ENCODE measurements at places on chromosomes 7 and 10.

- no peak for DNase-seq
Observed at GRCh38 chr7:74404741-74405140, 49.0 kb upstream of the GTF2IRD1 start.

- DNase-seq, result no peak
Observed at GRCh38 chr10:77649333-77650331, 12.0 kb upstream of the KCNMA1 start.

- DNase-seq, result no peak
Observed at GRCh38 chr10:50396491-50397311, 145.4 kb upstream of the ASAH2 start.

GRCh38 chr10:124640538-124641231 is 103.5 kb downstream of the FAM53B start:
- no peak for DNase-seq

GRCh38 chr7:134781171-134781570 is 1.7 kb downstream of the CALD1 start:
- no peak for DNase-seq

DNA sequence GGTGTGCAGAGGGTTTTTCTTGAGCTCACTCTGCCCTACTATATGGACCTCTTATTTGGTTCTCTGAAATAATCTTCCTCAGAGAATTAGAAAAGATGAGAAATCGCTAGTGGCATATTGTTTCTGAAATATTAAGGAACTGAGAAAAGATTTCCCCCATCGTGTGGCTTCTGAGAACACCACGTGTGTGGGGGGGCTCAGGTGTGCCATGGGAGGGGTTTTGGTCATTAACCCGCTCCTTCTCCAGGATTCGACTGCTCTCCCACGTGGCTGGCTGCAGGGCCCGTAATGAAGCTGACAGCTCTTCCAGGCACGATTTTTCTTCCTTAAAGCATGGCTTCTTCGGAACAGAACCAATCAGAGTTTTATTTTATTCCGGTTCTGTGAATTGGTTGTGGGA is 67.7 kb downstream of the XRCC2 start:
- DNase-seq, result no peak

- no peak for DNase-seq
Observed at GRCh38 chr7:157278791-157279724, 57.7 kb upstream of the DNAJB6 start.

- no peak for DNase-seq
Observed at GRCh38 chr7:27133409-27134231, 3.1 kb upstream of the HOXA4 start.

DNA sequence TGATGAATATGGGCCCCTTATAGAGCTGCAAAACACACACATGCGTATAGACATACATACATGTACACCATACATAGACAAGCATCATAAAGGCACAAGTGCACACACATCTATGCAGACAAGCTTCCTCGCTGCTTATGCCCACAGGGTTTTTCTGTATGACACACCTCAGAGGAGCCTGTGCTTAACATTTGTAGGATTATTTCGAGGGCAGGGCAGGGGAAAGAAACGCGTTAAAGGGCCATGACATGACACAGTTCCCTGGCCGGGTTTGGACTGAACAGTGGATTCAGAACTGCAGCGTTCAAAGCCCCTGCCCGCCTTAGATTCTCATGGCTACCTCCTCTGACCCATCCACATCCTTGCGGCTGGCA is 44.8 kb downstream of the CHST3 start:
- DNase-seq, result no peak

- no peak for DNase-seq
Observed at GRCh38 chr10:112539340-112539739, 92.3 kb downstream of the VTI1A start.

GRCh38 chr10:18438361-18439126 is 212.8 kb downstream of the NSUN6 start:
- DNase-seq, result no peak

- DNase-seq, result no peak
Observed at GRCh38 chr10:120514035-120514620, 57.1 kb downstream of the PLPP4 start.

GRCh38 chr7:43568529-43568928 is 14.4 kb upstream of the STK17A start:
- DNase-seq, result no peak

DNA sequence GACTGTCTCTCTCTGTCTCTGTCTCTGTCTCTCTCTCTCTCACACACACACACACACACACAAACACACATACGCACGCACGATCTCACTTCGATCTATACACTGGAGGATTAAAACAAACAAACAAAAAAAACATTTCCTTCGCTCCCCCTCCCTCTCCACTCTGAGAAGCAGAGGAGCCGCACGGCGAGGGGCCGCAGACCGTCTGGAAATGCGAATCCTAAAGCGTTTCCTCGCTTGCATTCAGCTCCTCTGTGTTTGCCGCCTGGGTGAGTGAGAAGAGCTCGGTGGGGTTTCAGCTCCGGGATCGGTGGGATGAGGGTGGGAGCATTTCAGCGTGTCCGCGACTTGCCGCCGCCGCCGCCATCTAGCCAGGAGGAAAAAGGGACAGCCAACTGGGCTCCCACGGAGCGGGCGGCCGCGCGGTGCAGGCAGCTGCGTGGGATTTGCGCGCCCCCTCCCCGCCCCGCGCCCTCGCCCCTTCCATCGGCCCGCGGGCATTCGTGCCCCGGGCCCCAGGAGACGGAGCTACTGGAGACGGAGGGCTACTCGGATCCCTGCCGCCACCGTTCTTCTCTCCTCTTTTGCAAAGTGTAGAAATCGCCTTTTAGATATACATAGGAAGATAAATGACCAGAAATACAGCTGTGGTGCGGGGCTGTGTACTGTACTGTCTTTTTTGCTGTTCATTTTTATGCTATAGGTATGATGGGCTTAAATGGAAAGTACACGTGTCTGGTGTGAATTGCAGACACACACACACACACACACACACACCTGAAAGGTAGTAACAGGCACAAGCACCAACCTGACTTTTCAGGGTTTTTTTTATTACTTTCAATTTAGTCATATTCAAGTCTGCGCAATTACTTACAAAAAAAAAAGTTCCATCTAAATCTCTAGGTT is 581 bp downstream of the PTPRZ1 start:
- DNase-seq, result no peak

DNA sequence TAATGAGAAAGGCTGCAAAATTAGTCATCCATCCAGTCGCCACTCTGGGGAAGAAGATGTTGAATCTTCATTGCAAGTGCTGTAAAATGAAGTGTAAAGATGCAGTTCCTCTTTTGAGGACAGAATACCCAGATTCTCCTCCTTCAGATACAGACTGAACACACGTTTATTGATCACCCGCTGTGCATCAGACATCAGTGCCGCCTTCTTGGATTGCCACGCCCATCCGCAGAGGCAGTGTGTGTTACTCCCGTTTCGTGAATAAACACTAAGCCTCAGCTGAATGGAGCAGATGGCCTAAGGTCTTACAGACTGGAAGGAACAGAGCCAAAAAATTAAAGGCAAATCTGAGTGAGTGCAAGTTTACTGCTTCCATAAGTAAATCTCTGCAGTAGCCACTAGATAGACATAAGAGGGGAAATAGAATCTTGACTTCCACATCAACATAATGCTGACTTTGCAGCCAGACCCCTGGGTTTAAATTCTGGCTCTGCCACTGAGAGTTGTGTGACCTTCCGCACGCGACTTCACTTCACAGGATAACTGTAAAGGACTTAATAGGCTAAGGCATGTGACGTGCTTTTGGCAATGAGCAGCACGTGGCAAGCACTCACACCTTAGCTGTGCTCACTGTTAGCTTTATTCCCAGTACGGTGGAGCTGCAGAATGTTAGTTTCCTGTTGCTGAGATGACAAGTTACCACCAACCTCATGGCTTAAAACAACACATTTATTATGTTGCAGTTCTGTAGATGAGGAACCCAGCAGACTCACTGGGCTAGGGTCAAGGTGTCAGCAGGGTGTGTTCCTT is 285.9 kb downstream of the CELF2 start:
- no peak for DNase-seq

DNA sequence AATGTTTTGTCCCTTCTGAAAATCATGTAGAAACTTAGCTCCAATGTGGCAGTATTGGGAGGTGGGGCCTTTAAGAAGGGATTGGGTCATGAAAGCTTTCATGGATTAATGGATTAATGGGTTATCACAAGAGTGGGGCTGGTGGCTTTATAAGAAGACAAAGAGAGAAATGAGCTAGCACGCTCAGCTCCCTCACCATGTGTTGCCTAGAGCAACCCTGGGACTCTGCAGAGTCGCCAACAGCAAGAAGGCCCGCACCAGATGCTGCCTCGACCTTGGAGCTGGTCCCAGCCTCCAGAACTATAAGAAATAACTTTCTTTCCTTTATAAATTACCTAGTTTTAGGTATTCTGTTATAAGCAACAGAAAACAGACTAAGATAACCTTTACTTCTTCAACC is 74.9 kb upstream of the HECW1 start:
- DNase-seq, result no peak

GRCh38 chr7:37993060-37993501 is 72.6 kb downstream of the EPDR1 start:
- DNase-seq, result no peak

- no peak for DNase-seq
Observed at GRCh38 chr10:90288391-90288933, 569.4 kb downstream of the HTR7 start.

GRCh38 chr10:86123715-86124114 is 242.9 kb downstream of the GRID1 start:
- DNase-seq, result no peak

GRCh38 chr10:77965294-77965693 is 38.7 kb upstream of the DLG5 start:
- DNase-seq, result no peak

- no peak for DNase-seq
Observed at GRCh38 chr10:9262770-9263169, 1208.3 kb downstream of the GATA3 start.

DNA sequence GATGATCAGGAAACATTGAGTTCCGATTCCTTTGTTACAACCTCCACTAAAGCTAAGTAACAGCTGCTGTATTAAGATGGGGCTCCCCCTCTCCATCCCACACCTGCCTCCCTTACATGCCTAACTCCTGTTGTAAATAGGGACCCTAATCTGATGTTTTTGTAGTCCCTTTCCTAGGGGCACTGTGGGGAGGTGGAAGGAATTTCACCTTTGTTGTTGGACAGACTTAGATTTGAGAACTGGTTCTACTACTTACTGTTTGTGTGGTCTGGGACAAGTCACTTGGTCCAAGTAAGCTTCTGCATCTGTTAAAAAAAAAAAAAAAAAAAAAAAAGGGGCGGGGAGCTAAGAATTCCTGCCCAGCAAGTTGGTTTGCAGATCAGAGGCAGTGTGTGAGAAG is 42.6 kb downstream of the KIAA1217 start:
- DNase-seq, result no peak

GRCh38 chr10:125177641-125178640 is 17.6 kb upstream of the CTBP2 start:
- DNase-seq, result no peak

DNA sequence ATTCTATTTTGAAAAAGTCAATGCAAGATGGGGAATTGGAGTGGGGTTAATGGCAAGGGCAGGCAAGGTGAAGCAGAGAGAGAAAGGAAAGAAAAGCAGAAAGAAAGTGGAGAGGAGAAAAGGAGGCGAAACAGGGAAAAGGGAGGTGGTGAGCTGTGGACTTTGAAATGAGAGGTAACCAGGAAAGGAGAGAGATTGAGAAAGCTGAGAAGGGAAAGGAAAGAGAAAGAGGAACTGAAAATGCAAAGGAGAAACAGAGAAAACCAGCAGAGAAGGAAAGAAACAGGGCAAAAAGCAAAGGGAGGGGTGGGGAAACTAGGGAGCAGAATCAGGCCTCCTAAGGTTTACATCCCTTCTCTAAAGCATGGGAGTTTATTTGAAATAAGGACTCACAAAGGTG is 72.5 kb upstream of the TPK1 start:
- DNase-seq, result no peak

- DNase-seq, result no peak
Observed at GRCh38 chr7:516606-517456, 2.8 kb downstream of the PDGFA start.

DNA sequence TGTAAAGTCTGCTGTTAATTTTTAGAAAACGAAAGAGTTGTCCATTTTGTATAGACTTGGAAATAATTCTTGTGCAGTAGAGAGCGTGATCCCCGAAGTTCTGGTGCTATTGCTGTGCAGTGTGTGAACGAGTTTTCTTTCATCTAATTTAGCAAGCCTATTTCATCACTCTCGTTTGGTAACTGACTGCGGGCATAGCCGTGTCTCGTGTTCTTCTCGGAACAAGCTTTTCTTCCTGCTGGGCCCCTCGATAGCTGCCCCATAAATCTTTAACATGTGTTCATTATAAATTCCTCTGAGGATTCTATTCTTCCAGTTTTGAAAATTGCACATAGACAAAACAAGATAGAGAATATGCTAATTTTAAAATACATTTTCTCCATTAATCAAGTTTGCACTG is 622.0 kb upstream of the PFKP start:
- DNase-seq, result no peak

DNA sequence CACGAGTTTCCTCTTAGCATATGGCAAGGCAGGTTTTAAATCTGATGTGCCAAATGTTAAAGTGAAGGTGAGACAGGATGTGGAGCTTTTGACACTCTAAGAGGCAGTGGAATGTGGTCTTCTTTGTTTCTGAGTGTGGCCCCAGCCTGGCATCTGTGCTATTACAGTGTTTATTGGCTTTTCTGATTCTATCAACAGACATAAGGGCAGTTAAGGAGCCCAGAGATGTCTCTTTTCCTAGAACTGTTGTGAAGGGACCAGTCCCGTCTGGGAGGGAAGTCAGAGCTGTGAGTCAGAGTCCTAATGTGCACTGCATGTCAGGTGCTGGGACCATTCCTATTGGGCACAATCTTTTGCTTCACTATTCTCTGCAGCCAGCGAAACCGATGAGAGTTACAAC is 32.5 kb downstream of the TRUB1 start:
- DNase-seq, result no peak

DNA sequence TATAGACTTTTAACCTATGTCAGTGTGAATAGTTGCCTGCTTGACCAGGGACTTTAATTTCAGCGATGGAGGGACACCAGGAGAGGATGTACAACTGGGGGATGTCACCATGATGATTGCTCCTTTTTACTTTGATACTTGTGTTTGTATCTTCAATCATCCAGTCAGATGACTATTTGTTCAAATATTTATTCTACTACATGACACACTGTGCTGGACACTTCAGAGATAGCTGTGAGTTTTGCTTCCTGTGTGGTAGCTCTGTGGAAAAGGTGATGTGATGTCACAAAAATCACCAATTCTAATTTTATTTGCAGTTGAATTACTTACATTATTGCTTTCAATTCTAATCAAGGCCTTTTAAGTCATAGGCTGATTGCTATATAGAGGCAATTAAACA is 62.7 kb upstream of the CREB5 start:
- no peak for DNase-seq
